Activated naive CD8-positive, alpha-beta T cell treated with anti-CD3 and anti-CD28 coated beads, Interleukin-2, amount 50 U/mL, for 16 hours (primary cell): ENCODE measurements at places on chromosomes 2 and 18.

GRCh38 chr2:221442128-221442527 is 130.0 kb downstream of the EPHA4 start:
- DNase-seq, result no peak

- DNase-seq, result no peak
Measured at GRCh38 chr2:233982421-233983121, 65.4 kb downstream of the TRPM8 start.

- no peak for DNase-seq
Measured at GRCh38 chr18:24138409-24138788, 463 bp upstream of the CABYR start.

DNA sequence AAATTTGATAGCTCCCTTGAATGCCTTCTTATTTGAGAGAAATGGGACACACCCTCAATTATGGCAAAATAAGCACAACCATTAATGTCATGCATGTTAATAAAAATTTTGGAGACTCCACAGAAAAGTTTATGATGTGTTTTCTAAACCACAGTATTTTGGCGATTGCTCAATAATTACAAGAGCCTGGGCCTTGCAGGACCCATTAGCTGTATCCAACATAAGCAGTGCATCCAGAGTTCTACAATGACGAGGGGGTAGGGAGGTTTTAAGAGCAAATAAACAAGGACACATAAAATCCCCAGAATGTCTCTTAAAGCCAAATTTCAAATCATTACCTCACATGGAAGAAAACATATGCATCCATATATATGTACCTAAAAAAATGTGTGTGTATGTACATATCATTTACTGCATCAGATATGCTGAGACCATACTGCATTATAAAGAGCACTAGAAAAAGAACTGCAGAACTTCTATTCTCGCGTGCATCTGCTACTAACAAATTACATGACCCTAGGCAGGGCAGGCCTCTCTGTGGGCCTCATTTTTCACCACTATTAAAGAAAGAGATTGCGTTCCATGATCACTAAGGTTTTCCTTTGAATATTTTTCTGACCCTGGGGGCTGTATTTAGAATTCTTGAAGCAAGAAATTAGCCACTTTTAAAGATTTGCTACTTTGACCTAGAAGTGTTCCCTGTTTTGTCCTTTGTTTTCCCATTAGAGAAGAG is 38.0 kb downstream of the CMPK2 start:
- DNase-seq, result no peak

DNA sequence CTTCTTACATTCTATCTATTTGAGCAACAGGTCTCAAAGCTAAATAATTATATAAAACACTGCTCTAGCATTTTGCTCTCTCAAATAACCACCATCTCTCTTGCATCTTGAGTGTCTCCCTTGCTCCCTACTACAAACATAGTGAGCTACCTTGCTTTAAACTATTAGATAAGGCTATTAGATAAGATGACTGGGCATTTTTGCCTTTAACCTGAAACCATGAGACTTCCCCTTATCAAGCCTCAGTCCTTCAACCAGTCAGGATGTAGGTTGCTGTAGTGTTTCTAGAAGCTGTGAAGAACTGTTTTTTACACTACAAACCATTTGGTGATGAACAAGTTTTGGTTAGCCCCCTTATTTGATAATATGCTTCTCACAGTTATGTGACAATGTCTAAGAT is 115.4 kb upstream of the MAP2 start:
- DNase-seq, result no peak

- no peak for DNase-seq
Measured at GRCh38 chr2:171482877-171483276, 39.4 kb upstream of the CYBRD1 start.

DNA sequence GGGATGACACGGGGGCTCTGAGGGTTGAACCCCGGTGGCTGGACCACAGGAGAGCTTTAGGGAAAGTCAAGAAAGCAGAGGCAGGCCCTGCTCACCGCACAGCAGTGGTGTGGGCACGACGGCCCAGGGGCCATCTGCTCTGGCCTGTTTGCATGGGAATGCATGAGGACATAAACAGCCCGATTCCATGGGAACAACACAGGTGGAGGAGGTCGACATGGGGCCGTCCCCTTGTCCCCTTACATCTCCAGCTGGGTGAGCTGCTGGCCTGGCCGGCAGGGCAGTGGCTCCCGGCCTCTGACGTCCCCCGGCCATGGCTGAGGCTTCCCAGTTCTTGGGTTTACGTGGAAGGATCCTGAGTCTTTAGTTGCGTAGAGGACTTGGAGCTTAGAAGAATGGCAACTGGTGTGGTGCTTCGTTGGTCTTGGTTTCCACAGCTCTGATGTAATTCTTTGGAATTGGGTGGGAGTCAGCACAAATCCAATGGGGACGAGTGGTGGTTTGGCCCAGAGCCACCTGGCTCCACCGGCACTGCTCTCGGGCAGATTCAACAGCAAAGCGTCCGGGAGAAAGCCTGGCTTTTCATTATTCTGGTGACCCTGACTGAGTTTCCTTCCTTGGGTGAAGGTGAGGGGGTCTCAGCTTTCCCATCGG is 98.3 kb upstream of the HDAC4 start:
- DNase-seq, result no peak

GRCh38 chr18:78673516-78674321 is 305.9 kb upstream of the SALL3 start:
- no peak for DNase-seq

GRCh38 chr18:79211844-79212243 is 142.7 kb downstream of the ATP9B start:
- no peak for DNase-seq

- DNase-seq, result no peak
Measured at GRCh38 chr2:128288781-128289180, 29.9 kb downstream of the HS6ST1 start.

DNA sequence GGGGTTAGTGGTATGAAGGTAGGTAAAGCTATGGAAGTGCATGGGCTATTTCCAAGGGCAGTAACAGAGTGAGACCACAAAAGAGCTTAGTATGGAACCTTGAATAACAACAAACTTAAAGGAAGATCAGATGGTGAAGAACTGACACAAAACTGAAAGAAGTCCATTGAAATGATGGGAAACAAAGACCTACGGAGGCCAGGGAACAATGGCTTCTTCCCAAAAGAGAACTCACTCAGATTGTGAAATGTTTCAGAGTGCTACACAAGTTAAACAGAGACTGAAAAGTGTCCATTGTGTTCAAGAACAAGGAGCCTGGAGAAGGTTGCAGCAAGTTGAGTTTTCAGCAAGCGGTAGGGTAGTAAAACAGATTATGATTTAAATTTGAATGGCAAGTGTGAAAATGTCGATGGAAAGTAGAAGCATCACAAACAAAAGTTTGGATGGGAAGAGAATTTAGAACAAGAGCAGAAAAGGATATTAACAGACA is 700.0 kb upstream of the NXPH2 start:
- DNase-seq, result no peak

DNA sequence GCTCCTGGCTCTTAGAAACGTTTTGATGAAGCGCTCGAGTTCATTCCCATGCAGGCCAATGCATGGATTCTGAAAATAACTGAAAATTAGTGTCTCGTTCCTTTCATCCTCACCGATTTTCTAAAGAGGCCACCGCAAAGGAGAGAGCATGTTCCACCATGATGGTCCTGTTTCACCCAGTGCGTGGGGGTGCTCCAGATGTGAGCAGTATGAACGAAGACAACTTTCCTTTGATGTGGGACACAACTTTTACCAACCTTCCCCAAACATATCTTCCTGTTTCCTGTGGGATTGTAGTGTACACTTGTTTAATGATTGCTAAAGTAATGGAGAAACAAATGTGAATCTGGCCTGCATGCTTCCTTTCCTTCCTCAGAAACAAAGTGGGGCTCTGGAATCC is 114.5 kb downstream of the PRPF40A start:
- DNase-seq, result no peak

DNA sequence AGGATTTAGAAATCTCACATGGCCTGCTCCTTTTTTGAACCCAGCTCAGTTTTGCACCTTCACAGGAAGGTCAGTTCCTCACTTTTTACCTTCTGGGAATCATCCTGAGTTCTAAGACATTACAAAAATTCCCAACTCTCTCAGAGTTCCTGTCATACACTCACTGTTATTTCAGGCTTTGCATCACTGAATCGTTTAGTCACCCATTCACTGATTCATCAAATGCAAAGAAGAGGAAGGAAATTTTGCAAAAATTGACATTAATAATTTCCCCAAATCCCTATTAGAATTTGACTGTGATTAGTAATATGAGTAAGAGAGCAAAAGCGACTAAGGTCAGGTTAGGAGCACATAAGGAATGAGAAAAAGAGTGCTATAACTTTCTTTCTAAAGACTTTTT is 197.5 kb downstream of the PDE1A start:
- DNase-seq, result no peak

DNA sequence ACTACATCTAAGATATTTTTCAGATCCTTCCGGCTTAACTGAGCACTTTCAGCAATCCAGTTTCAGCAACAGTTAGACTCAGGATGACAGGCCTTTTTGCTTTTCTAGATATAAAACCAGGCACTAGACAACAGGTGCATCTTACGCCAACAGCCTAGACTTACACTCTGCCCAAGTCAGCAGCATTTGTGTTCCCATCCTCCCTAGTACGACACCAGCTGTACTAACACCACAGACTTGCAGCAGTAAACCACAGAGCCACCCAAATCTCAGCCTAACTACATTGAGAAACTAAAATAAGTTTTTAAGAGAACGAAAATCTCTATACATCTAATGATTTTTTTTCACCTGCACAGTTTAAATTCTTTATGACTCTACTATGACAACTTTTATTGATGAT is 89.9 kb upstream of the DNMT3A start:
- DNase-seq, result no peak

DNA sequence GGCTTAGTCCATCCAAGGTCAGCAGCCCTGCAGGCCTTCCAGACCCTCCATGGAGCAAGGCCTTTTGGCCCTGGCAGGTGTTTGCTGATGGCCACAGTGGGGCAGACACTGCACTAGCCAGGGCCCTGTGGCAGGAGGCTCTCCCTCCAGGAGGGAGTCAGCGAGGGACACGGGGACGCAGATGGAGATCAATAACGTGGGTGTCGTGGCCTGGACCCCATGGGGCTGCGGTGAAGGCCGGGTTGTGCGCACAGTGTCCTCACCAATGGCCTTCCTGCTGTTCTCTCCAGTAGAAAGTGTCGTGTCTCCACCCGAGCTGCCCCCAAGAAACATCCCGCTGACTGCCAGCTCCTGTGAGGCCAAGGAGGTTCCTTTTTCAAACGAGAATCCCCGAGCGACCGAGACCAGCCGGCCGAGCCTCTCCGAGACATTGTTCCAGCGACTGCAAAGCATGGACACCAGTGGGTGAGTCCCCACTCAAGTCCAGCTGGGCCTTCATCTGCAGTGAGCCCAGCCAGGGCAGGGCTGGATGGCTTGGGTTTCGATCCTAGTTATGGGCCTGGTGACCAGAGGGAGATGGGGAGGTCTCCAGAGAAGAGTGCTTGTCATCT is 65.4 kb downstream of the INPP5D start:
- no peak for DNase-seq

DNA sequence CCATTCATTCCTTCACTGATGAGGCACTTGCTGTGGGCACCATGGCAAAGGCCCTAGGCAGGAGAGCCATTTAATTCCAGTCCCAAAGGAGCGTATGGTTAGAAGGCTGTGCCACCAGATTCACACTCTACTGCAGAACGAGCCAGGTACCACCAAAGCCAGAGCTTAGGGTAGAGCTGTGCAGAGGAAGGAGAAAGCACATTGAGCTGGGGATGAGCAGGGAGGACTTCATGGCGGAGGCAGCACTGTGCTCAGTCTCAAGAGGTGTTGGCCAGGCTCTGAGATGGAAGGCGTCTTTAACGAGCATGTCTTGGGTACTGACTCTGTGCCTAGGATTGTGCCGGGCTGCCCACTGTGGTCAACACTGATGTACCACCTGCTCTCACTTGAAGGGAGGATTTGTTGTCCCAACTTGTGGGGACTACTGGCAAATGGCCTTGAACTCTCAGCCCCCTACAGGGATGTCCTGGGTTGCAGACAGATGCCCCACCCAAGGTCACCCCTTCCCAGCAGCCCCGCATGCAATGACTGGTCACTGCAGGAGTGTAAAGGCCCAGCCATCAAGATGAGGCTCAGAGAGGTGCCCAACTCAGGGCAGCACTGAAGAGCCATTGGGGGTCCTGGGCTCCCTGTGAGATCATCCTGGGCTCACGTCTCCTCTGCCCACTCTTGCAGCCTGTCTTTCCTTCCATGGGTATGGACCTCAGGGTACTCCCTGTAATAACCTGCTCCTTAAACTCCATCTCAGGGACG is 251.4 kb downstream of the GLI2 start:
- no peak for DNase-seq

DNA sequence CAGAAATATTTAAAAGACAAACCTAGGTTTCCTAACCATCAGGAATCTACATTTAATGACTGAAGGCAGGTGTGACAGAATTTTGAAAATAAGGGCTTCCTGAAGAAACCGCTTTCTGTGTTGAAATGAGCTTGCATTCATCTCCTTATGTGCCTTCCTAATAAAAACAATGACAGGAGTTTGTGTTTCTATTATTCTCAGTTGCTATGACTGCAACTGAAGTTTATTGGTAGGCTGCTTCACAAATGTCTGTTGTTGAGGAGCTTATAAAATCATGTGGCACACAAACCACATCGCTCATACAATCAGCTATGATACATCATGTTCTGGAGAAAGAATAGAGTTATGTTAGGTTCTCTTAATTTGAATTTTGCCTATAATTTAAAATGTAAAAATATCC is 362.7 kb upstream of the SLC8A1 start:
- no peak for DNase-seq

DNA sequence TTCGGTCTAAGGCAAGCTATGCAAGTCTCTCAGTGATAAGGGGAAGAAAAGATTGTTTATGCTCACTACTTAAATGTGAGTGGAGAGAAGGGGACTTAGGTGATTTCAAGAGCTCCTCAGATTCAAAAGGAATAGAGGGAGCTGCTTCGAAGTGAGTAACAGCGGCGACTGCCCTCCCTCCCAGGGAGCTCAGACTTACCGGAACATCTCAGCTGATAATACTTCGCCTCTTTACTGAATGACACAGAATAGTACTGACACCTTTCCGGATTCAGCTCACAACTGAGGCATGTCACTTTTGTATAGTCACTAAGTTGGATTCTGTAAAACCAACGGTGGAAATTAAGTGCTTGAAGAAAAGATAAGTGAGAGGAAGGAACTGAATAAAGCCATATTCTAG is 55.5 kb downstream of the DPP4 start:
- no peak for DNase-seq

DNA sequence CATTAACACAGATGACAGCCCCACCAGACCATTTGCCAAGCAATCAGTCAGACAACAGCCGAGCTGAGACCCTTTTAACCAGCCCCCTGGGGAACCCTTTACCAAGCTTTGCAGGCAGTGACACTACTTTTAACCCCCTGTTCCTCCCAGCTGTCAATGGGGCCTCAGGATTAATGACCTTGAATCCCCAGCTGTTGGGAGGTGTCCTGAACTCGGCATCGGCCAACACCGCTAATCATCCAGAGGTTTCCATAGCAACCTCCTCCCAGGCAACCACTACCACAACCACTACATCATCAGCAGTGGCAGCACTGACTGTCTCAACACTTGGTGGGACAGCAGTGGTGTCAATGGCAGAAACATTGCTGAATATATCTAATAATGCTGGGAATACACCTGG is 160.9 kb upstream of the EPC2 start:
- no peak for DNase-seq

- no peak for DNase-seq
Measured at GRCh38 chr18:25005541-25006403, 346.2 kb downstream of the ZNF521 start.

- no peak for DNase-seq
Measured at GRCh38 chr2:60447943-60448342, 105.5 kb downstream of the BCL11A start.

GRCh38 chr18:75742516-75742915 is 315.0 kb upstream of the SMIM21 start:
- DNase-seq, result no peak
